ENCODE measurements at places on chromosomes 4 and X. TPM values are rescaled to one million over a fixed set of nuclear protein-coding genes. Genes with fewer than 3 reads are reported as not detected.
A peak's percentile ranks its signal among the peaks of the same experiment; 100 is the strongest.

DNA sequence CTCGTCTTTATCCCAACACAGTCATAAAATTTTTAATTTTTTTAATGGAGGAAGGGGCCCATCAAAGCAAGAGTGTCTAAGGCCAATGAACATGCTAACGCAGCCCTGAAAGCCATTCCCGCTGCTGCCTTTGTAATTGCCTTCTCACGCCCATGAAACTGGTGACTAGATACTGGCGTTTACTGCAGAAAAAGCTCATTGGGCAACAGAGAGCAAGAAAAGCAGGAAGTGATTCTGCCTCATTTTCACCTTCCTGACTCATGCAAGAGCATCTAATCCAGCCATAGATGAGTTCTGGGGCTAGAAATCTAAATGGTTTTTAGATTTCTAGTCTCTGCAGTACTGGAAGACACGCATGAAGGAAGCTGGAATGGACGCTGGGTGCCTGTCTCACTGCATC lies 72.5 kb downstream of the ANXA3 start:
- DNase-seq, result peak; percentile 77

- no peak for DNase-seq
Measured at GRCh38 chrX:24767557-24767956, 73.8 kb downstream of the POLA1 start.

- peak; percentile 58 for DNase-seq
Measured at GRCh38 chr4:37603070-37603468, 83.1 kb downstream of the RELL1 start.

- DNase-seq, result no peak
Measured at GRCh38 chrX:134734466-134734952, 76.2 kb upstream of the PLAC1 start.

UGT2B10 gene
- not detected for total RNA-seq

SGMS2 gene
- total RNA-seq, result 9.3 TPM

- no peak for DNase-seq
Measured at GRCh38 chr4:123121241-123121907, 199.0 kb upstream of the NUDT6 start.

FGG gene
- not detected for total RNA-seq

UTP3 gene
- 10.9 TPM for total RNA-seq

- DNase-seq, result no peak
Measured at GRCh38 chrX:312621-313331, 5.8 kb downstream of the GTPBP6 start.

GRCh38 chr4:53620956-53621355 lies 29.7 kb upstream of the LNX1 start:
- DNase-seq, result no peak

CTSO gene
- total RNA-seq, result 17.0 TPM

HPGDS gene
- not detected for total RNA-seq

- peak; percentile 65 for DNase-seq
Measured at GRCh38 chr4:156957556-156957955, 14.0 kb downstream of the PDGFC start.

DNA sequence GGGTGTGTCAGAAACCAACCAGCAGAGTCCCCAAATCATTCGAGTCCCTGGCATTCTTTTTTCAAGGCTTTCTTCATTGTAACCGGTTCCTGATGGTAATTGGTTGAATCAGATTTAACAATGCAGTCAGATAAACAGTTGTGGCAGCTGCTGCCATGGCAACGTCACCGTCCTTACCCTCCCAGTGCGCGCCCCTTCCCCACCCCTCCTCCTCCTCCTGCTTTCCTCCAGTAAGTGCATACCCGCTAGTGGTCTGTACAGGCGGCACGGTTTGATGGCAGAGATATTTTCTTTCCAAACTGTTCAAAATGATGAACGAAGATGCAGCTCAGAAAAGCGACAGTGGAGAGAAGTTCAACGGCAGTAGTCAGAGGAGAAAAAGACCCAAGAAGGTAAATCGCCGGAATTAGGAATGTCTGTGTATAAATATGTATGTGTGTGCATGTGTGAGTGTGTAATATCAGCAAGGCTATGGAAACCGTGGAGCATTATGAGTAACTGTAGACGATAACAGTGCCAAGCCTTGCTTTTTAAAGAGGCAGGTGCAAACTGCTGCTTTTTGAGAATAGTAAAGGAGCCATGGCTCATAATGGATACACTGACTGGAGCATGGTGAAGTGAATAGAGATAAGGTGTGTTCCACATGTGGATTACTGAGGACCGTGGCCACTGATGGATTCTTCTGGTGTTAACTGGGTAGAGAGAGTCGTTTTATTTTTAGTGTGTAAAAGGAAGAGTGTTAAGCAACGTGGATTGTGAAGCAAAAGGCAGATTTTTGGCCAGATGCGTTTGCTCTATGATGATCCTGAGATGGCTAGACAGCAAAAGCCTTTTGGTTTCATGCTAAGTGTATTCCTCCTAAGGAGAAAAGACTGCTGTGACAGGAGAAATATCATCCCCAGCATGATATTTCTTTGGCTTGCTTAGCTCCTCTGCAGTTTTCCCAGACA lies at the start of gene ANK2:
TSS of gene ANK2 (plus strand) at position 233 of the 950 bp plus-strand sequence. CDS start at position 309, 76 bp downstream.
- DNase-seq, result no peak

TLR7 gene
- not detected for total RNA-seq

DNA sequence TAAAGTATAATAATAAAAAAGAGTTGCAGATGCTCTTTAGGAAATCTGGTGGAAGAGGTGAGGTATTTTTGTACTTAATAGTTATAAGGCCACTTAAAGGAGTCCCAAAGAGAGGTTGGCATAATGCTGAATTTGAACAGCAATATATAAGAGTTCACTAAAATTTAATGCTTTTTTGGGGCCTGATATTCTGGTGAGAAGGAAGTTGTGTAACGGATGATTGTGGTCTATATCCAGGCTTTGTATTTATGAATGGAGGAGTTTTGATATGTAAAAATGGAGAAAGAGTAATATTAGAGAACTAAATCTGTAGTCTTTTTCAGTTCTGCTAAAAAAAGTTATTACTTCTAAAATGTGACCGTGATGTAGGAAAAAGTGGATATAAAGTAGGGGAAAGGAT lies 20.4 kb downstream of the BMP2K start:
- no peak for DNase-seq
